ENCODE measurements at places on chromosomes 5 and 9. TPM values are rescaled to one million over a fixed set of nuclear protein-coding genes. Genes with fewer than 3 reads are reported as not detected.

- H3K27me3 ChIP-seq = peaks cover 2% of the 10 kb centered on the region
- DNase-seq = no peak
- no peak overlapping the region for H3K27ac ChIP-seq
- no peaks in the 10 kb centered on the region for H3K36me3 ChIP-seq
- H3K4me3 ChIP-seq = no peak overlapping the region
These were observed 101.9 kb downstream of the NFIB start for GRCh38 chr9:14212077-14212476.

DNA sequence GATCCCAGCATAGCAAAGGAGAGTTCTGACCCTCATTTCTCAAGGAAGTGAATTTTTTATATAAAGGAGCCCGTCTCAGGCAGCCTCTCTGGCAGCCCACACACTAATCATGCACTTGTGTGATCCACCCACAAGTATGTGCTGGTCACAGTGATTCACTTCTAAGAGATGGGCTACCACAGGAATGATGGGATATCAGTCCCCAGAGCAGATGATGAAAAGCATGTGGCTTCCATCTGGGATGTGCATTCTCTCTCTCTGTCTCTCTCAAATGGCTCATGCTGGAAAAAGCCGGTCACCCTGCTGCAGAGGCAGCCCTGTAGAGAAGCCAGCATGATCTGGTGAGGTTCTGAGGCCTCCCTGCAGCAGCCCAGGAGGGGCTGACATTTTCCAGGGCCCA, 74.2 kb upstream of the ADCY2 start:
- no peak for DNase-seq
- no peaks in the 10 kb centered on the region for H3K36me3 ChIP-seq
- H3K4me3 ChIP-seq = no peak overlapping the region
- no peak overlapping the region for H3K27ac ChIP-seq

DNA sequence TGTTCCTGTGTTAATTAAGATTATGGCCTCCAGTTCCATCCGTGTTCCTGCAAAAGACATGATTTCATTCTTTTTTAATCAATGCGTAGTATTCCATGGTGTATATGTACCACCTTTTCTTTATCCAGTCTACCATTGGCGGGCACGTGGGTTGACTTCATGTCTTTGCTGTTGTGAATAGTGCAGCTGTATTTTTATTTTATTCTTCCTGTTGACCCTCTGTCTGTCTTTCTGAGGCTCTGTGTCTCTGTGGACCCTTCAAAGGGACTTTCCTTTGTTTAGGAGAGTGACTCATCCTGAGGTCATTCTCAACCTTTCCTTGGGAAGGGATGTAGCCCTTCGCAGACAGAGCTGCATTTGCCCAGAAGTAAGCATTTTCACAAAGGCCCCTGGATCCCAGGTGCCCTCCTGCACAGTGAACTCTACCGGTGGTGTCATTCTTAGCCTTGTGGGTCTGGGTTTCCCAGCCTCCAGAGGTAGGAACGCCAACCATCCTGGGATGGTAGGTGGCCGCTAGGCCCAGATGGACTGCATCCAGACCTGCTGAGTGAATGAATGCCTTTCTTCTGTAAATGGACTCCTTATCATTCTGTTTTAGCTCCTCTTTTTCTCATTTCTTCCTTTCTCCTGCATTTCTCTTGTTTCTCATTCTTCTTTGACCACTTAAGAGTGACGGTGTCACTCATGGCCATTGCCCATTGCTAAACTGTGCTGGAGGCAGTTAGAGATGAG, 22.4 kb downstream of the TRIO start:
- no peak overlapping the region for H3K4me3 ChIP-seq
- H3K4me1 ChIP-seq = no peaks in the 10 kb centered on the region
- peaks cover 2% of the 10 kb centered on the region for H3K27me3 ChIP-seq
- no peaks in the 10 kb centered on the region for H3K36me3 ChIP-seq

DNA sequence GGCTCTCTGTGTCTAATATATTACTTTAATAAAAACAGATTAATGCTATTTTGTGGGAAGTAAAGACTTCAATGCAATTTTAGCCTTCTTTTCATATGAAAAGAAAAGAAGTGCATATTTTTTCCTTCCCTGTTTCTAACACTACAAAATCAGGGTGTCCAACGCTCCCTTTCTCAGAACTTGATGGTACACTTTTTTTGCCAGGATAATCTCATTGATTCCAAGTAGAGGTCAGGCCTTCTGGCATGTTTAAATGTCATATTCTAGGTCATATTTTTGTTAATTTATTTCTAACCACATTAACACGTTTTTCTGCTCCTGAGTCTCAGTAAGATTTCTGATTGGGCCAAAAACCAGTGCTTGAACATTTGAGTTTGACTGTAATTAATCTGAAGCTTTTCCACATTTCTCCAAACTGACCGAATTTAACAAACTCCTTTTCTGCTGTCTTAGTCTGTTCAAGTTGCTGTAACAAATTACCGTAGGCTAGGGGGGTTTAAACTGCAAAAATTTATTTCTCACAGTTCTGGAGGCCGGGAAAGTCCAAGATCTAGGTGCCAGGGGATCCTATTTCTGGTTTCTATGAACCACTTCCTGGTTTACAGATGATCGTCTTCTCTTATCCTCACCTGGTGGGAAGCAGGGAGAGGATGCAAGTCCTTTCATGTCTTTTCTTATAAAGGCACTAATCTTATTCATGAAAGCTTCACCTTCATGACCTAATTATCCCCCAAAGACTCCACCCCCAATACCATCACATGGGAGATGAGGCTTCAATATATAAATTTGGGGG, 63.2 kb upstream of the ELL2 start:
- H3K36me3 ChIP-seq = no peaks in the 10 kb centered on the region
- no peak overlapping the region for H3K27ac ChIP-seq
- peaks cover 8% of the 10 kb centered on the region for H3K27me3 ChIP-seq
- DNase-seq = no peak
- peaks cover 6% of the 10 kb centered on the region for H3K4me1 ChIP-seq

DNA sequence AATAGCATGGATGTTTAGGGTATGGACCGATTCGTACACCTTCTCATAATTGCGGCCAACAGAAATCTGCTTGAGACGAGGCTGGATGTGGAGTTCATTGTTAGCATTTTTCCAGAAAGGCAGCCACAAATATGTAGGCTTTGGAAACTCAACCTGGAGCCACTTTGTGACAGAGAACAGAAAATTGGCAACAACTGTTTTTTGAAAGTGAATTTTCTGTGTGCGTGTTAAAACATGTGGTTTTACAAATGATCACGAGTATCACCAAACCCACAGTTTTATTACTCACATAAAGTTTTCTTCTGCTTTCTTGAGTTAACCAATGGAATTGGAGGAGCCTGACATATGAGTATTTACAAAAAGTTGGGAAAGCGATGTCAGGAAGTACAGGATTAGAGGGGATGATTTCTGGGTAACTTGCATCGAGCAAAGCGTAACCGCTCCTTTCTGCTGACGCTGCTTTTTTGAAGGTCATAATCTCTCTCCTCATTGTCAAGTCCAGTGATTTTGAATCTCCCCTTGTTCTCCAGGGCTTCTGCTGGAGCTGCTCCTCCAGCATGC, 138.5 kb upstream of the TAF11L2 start:
- H3K27me3 ChIP-seq = no peaks in the 10 kb centered on the region
- no peak overlapping the region for H3K4me3 ChIP-seq
- DNase-seq = no peak
- no peaks in the 10 kb centered on the region for H3K4me1 ChIP-seq
- no peaks in the 10 kb centered on the region for H3K36me3 ChIP-seq

- no peak overlapping the region for H3K4me3 ChIP-seq
- DNase-seq = no peak
- H3K27me3 ChIP-seq = no peaks in the 10 kb centered on the region
- H3K4me1 ChIP-seq = no peaks in the 10 kb centered on the region
- peaks cover 1% of the 10 kb centered on the region for H3K36me3 ChIP-seq
These were observed 8.1 kb upstream of the OMD start for GRCh38 chr9:92432350-92432749.

DNA sequence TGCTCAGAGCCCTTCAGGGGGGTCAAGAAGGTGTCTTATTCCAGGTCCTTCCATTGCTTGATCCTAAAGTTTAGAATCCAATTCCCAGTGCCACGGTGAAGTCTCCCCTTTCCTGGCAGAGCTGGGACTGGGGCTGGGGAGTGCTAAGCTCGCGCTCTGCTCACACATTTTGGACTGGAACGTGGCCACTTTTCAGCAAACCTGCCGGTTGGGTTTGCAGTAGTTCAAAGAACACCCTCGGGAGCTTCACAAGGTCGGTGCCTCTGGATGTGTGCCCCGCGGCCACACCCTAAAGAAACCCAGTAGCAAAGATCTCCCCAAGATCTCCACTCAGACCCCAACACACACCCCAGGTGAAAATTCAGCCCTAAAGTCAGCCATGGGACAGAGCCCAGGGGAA, at the start of gene C9orf152:
C9orf152 (minus strand) TSS at position 129 of the 400 bp plus-strand sequence. CDS start 580 bp downstream, outside the sequence.
- H3K27me3 ChIP-seq = peaks cover 6% of the 10 kb centered on the region
- DNase-seq = no peak
- H3K36me3 ChIP-seq = no peaks in the 10 kb centered on the region
- no peak within 1 kb of the TSS for H3K27ac ChIP-seq
- H3K4me3 ChIP-seq = no peak within 1 kb of the TSS
- H3K4me1 ChIP-seq = no peaks in the 10 kb centered on the region

DNA sequence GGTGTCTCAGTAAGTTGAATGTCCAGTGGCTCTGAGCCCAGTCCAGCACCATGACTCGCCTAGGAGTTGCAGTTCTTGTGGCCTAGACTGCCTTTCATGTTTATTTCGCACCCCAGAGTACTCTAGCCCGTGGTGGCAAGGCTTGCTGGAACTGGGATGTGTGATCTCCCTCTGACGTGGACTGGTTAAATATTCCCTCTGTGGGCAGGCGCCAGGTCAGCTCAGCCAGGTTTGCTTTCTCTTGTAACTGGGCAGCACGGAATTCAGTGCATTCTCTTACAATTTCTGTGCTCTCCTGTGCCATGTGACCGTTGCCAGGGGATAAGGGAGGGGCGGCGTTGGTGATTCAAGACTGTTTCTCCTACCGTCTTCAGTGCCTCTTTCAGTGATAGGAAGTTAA, 270.8 kb downstream of the KDM4C start:
- no peaks in the 10 kb centered on the region for H3K4me1 ChIP-seq
- H3K27me3 ChIP-seq = no peaks in the 10 kb centered on the region
- H3K36me3 ChIP-seq = peaks cover 23% of the 10 kb centered on the region
- H3K4me3 ChIP-seq = no peak overlapping the region
- no peak overlapping the region for H3K27ac ChIP-seq
- DNase-seq = no peak

- peak overlapping the region; percentile 97 for H3K4me3 ChIP-seq
- H3K27me3 ChIP-seq = no peaks in the 10 kb centered on the region
- H3K36me3 ChIP-seq = peaks cover 18% of the 10 kb centered on the region
- H3K27ac ChIP-seq = peak overlapping the region; percentile 55
These were observed 1.7 kb downstream of the PTAR1 start for GRCh38 chr9:69757996-69758675.

GRCh38 chr9:112169368-112169767, 5.7 kb downstream of the SUSD1 start:
- no peaks in the 10 kb centered on the region for H3K27me3 ChIP-seq
- H3K4me1 ChIP-seq = peaks cover 51% of the 10 kb centered on the region
- no peak for DNase-seq

GRCh38 chr9:110427497-110428104, 89.9 kb upstream of the TXNDC8 start:
- H3K27me3 ChIP-seq = no peaks in the 10 kb centered on the region
- no peak overlapping the region for H3K27ac ChIP-seq
- H3K4me1 ChIP-seq = no peaks in the 10 kb centered on the region
- no peaks in the 10 kb centered on the region for H3K36me3 ChIP-seq
- H3K4me3 ChIP-seq = no peak overlapping the region

GRCh38 chr5:143494162-143494561, 90.7 kb upstream of the NR3C1 start:
- peaks cover 2% of the 10 kb centered on the region for H3K27me3 ChIP-seq
- no peak for DNase-seq
- no peaks in the 10 kb centered on the region for H3K4me1 ChIP-seq
- no peaks in the 10 kb centered on the region for H3K36me3 ChIP-seq
- no peak overlapping the region for H3K4me3 ChIP-seq

DNA sequence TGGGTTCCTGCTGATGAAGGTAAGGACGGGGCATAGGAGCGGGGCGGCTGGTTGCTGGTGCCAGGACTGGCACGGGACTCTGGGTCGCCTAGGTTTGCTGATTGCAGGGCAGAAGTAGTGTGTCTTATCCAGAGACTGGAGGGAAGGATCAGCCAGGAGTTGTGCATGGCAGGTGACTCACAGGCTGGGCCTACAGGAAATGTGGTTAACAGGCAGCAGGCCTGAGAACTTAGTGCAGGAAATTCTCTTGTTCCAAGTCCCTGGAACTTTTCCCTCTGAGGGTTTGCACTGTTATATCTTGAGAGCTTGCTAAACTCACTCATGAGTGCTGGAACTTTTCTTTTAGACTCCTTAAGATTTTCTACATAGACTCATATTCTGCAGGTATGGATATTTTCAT, 95.1 kb downstream of the ANXA2R start:
- peaks cover 19% of the 10 kb centered on the region for H3K4me1 ChIP-seq
- H3K27me3 ChIP-seq = no peaks in the 10 kb centered on the region
- no peak overlapping the region for H3K27ac ChIP-seq
- no peak for DNase-seq

DNA sequence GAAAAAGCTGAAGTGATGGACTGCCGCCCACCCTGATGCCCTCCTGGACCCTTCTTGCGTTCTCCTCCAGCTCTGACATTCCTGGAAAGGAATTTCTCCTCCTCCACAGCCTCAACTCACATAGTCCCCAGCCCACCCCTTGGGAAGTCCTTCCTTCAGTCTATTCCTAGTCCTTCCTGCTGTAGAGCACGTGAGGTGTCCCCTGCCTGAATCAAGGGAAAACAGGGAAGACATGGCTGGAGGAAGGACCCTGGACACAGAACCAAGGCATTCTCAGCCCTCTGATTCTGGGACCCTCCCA, 3.7 kb downstream of the ARID3C start:
- no peak for DNase-seq
- no peak overlapping the region for H3K27ac ChIP-seq
- H3K4me1 ChIP-seq = peaks cover 28% of the 10 kb centered on the region

DNA sequence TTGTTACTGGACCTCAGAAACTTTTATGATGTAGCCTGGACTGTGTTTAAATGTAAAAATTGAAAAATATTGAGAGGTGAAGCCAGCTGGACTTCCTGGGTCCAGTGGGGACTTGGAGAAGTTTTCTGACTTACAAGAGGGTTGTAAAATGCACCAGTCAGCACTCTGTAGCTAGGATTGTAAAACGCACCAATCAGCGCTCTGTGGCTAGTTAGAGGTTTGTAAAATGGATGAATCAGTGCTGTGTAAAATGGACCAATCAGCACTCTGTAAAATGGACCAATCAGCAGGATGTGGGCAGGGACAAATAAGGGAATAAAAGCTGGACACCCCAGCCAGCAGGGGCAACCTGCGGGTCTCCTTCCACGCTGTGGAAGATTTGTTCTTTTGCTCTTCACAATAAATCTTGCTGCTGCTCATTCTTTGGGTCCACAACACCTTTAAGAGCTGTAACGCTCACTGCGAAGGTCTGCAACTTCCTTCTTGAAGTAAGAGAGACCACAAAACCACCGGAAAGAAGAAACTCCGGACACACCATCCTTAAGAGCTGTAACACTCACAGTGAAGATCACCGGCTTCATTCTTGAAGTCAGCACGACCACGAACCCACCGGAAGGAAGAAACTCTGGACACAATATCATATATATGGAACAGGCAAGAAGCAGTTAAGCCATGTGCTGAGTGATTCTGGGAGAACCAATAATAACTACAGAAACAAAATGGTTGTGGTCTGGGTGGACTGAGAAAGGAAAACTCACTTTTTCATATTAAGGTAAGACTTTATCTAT, 201.3 kb downstream of the GABRG2 start:
- H3K27ac ChIP-seq = no peak overlapping the region
- no peak for DNase-seq
- no peaks in the 10 kb centered on the region for H3K36me3 ChIP-seq
- no peaks in the 10 kb centered on the region for H3K4me1 ChIP-seq
- H3K27me3 ChIP-seq = no peaks in the 10 kb centered on the region

The PCDHB15 gene
- total RNA-seq = not detected

The HMGCR gene
- 50.3 TPM for total RNA-seq

The ANKRD18A gene
- 2.3 TPM for total RNA-seq

The MEGF10 gene
- not detected for total RNA-seq

The ROR2 gene
- not detected for total RNA-seq

The WHRN gene
- total RNA-seq = 12.6 TPM
